NCI-H1417 treated with DMSO at 0.1 percent for 48 hours (cell line): ENCODE measurements at places on chromosomes 2 and 18.

DNA sequence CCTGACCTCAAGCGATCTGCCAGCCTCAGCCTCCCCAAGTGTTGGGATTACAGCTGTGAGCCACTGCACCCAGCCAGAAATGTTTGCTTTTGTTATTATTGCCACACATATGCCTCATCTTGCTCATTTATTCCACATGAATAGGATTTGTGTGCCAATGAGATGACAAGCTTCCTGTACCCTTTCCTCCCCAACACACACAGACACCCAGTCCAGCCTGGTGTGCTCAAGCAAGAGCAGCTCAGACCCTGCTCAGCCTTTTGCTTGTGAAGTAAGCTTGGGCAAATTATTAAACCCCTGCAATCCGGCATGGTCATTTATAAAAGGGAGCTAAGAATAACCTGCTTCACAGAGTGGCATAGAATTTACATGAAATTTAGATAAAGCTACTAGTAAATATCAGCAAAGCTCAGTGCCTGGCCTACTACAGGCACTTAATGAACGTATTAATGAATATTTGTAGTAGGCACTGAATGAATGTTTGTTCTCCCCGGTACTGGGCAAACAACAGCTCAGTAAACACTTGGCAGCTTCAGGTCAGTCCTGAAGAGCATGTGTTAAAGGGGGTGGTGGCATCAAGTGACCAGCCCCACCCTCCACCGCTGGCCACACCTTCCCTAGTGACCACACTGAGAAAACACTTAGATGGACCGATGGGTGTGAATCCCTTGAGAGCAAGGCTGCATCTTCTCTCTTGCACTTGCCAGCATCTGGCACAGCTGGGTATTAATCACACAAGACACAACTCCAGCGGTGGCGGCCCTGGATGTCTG lies 280.2 kb downstream of the SRBD1 start:
- DNase-seq = peak; percentile 38

DNA sequence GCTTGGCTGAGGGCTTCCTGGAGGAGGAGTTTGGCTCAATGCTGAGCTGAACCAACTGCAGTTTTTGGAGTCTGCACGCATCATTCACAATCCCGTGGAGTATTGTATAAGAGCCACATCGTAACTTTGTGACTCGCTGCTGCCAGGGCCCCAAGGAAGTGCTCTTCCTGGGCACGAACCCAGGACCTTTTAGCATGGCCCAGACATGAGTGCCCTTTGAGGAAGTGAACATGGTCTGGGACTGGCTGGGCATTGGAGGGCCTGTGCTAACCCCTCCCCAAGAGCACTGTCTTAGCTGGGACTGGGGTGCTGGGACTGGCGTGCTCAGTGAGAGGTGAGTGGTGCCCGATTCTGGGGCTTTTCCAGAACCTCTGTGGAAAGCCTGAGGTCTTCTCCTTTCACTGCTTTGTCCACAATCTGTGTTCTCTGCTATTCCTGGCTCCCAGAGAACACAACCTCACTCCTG lies 88.6 kb downstream of the LIPG start:
- DNase-seq = no peak

- no peak for DNase-seq
These were observed 605 bp downstream of the REV1 start for GRCh38 chr2:99489063-99489760.

DNA sequence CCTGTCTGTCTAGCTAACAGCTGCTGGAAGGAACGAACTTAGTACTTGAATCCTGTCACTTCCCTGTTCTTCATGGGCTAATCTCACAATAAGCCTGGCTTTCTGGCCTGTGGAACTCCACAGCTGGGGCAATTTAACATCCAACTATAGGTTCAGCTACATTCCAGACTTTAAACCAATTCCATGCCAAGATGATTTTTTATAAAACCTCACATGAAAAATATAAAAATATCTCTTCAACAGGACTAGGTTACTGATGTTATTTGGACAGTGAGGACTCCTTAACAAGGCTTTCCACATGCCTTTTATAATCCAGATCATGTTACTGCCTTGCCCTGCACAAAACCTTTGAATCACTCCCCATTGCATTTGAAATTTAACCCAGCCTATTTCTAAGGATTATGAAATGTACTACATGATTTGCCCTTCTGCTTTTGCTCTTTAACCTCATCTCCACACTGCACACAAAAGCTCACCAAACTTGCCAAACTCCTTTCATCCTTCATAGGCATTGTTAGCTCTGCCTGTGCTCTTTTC lies 863.2 kb upstream of the CHAC2 start:
- no peak for DNase-seq

- DNase-seq = no peak
These were observed 72.7 kb upstream of the SPRED2 start for GRCh38 chr2:65504814-65505697.

GRCh38 chr2:96737831-96738230 lies 2.0 kb downstream of the LMAN2L start:
- DNase-seq = no peak

DNA sequence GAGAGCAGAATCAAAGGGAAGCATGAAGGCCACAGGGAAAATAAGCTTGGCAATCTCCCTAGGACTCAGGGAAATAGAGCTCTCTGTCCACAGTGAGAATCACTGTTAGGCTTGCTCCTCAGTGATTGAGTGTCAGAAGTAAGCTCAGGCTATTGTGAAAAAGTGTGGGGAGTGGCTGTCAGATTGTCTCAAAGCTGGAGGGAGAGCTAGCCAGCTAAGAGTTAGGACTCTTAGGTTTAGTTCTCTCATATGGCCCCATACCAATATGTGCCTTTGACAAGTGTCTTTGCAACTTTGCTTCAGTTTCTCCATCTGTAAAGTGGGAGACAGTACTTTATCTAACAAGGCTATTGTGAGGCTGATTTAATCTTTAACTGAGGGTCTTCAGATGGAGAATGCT lies 17.2 kb downstream of the EIF4E2 start:
- no peak for DNase-seq

- DNase-seq = no peak
These were observed 115.3 kb downstream of the METTL8 start for GRCh38 chr2:171318463-171318934.

- no peak for DNase-seq
These were observed 359.7 kb downstream of the MBD2 start for GRCh38 chr18:53864770-53865169.

DNA sequence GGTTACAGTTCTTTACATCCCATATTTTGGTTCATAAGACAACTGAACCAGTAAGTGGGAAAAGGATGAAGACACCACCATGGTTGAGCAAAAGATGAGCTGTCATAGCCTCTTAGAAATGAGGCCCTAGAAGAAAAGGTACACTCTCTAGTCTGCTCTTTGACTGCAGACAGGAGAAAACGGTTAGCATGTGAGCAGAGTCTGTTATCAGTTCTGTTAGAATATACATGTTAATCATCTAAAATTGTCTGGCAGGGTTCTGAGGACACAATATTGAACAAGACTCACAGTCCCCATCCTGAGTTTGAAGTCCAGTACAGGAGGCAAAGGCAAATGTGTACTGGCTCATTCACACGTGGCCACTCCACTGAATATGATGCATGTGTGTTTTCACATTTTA lies 78.1 kb downstream of the MBOAT2 start:
- DNase-seq = no peak

- no peak for DNase-seq
These were observed 60.1 kb upstream of the KIF5C start for GRCh38 chr2:148814860-148815419.

DNA sequence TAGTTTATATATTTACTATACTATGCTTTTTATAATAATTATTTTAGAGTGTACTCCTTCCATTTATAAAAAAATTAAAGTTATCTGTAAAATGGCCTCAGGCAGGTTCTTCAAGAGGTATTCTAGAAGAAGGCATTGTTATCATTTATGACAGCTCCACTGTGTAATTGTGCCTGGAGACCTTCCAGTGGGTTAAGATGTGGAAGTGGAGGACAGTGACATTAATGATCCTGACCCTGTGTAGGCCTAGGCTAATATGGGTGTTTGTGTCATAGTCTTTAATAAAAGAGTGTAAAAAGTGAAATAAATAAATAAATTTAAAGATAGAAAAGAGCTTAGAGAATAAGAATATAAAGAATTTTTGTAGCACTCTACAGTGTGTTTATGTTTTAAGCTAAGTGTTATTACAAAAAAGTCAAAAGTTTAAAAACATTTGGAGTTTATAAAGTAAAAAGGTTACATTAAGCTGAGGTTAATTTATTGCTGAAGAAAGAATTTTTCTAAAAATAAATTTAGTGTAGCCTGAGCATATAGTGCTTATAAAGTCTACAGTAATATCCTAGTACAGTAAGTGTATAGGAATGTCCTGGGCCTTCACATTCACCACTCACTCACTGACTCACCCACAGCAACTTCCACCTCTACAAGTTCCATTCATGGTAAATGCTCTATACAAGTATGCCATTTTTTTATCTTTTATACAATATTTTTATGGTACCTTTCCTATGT lies 190.0 kb upstream of the SESTD1 start:
- DNase-seq = no peak

DNA sequence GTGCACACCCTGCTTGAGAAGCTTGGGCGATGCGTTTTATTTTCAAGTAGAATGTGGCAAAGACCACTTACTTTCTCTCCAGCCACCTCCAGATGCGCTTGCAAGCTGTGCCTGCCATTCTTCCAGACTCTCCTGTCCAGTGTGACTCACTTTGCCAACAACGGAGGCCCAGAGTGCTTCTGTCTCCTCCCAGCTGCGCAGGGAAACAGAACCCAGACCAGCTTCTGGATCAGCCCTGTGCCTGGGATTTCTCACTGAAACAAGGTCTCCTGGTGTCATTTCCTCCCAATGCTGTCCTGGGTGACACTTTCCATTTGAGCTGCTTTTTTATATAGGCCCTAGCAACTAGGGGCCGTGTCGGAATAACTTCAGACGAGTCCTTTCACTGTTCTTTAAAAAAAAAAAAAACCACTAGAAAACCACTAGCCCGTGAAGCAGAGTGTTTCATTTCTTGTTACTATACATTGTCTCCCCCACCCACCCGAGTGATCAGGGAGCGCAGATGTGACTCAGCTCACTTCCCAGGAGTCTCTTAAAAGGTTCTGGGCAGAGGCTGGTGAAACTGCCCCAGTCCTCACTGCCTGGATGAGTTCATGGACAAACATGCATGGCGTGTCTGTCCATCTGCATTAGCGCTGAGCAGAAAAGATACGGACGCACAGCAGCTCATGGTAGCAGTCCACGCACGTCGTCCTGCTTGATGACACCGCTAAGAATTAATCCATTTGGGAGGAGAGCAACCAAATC lies 25.3 kb upstream of the RPL31 start:
- no peak for DNase-seq

- DNase-seq = no peak
These were observed 135.9 kb upstream of the ID2 start for GRCh38 chr2:8545695-8546611.

DNA sequence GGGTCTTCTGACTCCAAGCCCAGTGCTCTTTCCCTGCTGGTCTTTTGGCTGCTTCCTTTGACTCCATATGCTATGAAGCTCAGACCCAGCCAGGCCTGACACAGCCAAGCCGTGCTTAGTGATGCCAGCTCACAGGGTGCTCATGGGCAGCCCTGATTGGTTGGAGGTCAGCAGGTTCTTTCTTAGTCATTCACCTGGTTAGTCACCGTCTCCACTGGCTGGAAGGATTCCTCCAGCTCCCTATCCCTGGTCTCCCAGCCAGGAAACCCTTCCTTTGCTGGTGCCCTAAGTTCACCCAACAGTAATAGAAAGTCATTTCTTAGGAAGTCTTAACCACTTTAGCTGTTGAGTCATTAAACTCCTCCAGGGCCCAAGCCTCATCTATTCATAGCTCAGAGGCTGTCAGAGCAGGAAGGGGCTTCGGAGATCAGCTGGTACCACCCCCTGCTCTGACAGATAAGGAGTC lies 3.9 kb downstream of the KCNK3 start:
- DNase-seq = no peak

- no peak for DNase-seq
These were observed 102.2 kb downstream of the ACTR3 start for GRCh38 chr2:113992090-113992489.

DNA sequence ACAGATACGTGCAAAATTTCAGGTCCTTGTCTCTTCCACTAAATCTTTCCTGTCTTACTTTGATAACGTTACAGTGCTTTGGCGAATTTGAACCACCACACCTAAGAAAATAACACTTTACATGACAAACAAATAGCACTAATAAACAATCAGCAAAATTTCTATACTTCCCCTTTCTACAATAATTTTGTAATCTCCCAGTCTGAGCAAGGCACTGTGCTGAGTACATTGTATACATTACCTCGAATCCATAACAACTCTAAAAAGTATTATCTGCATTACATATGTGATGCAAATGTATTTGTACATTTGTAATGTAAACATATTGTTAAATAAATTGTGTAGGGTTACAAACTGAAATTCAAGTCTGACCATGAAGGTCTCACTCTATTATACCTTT lies 49.9 kb downstream of the RTN4 start:
- DNase-seq = no peak

DNA sequence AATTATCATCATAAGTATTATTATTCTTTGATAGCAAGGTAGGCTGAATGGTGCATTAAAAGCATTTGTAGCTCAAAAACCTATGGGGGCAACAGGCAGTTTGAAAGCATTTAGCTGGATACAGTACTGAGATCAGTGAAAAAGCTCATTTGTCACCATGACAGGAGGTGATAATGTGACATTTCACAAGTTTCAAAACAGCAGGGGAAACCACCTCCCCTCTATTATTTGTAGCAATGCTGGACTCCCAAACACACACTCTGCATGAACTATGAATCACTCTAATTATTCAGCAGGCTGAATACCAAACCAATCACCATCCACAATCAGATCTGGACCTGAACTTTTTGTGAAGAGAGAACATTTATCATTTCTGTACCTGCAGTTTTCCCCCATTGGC lies 63.4 kb downstream of the MYO5B start:
- DNase-seq = peak; percentile 28

- DNase-seq = no peak
These were observed 46.9 kb upstream of the USP14 start for GRCh38 chr18:111306-112014.

DNA sequence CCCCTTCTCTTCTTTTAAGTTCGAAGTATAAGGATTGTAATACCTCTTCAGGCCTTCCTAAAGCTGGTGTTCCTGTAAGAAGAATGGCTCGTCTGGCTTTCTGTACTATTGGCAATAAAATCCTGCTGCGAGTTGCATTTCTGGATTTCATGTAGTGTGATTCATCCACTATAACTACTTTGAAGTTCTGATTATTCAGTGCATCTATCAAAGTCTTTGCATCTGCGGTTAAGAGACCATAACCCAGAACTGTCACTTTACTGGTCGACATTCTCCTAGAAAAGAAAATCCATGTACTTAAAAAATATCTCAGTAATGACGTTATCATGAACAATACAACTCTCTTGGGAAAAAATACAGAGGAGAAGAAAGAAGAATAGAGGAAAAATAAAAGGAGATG lies 181.1 kb downstream of the ZRANB3 start:
- no peak for DNase-seq
